Left colon (tissue), 2 donors: ENCODE measurements at places on chromosomes 1 and 21.

- DNase-seq = no peak
These were observed 119.8 kb downstream of the PLPPR5 start for GRCh38 chr1:98884864-98885263.

- no peak for DNase-seq
These were observed 19.4 kb upstream of the KIF21B start for GRCh38 chr1:201042779-201043461.

GRCh38 chr1:1004780-1005697 lies 5.1 kb upstream of the HES4 start:
- peak; percentile 55 for DNase-seq

DNA sequence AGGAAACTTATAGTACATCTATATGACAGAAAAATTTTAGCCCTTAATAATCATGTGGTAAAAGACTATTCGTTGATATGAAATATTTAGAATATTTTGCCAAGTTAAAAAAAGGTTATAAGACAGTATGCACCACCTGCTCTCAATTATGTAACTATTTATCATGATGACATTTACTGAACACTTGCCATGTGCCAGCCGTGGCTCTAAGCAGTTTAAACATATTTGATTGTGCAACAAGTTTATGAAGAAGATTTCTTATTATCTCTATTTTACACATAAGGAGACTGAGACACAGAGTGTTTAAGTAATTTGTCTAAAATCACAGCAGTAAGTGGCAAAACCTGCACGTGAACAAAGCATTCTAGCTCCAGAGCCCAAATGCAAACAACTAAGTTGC lies 199.3 kb upstream of the JUN start:
- DNase-seq = no peak

- DNase-seq = no peak
These were observed 1144.6 kb upstream of the ADGRL2 start for GRCh38 chr1:80656014-80656636.

DNA sequence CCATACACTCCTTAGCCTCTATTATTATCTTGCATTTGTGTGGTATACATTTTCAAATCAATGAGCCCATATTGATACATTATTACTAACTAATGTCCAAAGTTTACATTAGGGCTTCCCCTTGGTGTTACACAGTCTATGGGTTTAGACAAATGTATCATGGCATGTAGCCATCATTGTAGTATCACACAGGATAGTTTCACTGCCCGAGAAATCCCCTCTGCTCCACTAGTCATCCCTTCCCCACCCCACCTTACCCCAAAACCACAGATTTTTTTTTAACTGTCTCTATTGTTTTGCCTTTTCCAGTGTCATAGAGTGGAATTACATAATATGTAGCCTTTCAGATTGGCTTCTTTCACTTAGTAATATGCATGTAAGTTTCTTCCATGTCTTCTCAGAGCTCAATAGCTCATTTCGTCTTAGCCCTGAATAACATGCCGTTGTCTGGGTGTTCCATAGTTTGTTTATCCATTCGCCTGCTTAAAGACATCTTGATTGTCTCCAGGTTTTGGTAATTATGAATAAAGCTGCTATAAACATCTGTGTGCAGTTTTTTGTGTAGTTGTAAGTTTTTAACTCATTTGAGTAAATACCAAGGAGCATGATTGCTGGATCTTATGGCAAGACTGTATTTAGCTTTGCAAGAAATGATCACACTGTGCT lies 86.4 kb upstream of the LYST start:
- no peak for DNase-seq

- no peak for DNase-seq
These were observed 10.5 kb downstream of the CITED4 start for GRCh38 chr1:40851643-40852042.

GRCh38 chr1:1881727-1882126 lies 9.2 kb downstream of the GNB1 start:
- peak; percentile 57 for DNase-seq

DNA sequence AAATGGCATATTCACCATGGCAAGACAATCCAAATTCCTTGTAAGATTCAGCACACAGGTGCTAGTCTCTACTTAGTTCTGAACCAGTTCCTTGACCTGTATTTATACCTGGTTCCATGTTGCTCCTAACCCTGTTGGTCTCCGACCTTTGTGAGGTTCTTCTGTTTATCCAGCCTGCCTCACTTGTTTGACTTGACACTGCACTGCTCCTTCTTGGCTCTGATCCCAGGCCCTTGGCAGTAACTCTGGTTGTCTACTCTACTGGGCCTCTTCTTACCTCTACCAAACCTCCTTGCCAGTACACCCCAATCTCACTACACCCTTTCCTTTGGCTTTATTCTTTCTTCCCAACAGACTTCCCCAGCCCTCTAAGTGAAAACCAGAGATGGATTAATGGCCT lies 419.4 kb upstream of the USP24 start:
- no peak for DNase-seq

DNA sequence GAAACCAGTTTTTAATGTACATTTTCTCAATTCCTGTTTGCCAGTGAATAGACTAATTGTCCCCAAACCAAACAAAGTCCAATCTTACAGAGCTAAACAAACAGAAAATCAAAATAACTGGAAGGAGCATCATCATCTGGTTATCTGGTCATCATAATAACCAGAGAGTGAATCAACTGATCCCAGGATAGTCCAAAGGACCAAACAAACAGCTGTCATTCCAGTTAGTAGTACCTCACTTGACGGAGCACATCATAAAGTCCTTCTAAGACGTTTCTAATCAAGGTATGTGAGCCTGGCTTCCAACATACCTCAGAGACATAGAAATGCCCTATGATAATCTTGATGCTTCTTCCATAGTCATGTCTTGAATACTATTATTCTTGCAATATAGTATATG lies 240.5 kb downstream of the LTN1 start:
- no peak for DNase-seq

- DNase-seq = no peak
These were observed 26.1 kb upstream of the MAN1A2 start for GRCh38 chr1:117341123-117341522.

DNA sequence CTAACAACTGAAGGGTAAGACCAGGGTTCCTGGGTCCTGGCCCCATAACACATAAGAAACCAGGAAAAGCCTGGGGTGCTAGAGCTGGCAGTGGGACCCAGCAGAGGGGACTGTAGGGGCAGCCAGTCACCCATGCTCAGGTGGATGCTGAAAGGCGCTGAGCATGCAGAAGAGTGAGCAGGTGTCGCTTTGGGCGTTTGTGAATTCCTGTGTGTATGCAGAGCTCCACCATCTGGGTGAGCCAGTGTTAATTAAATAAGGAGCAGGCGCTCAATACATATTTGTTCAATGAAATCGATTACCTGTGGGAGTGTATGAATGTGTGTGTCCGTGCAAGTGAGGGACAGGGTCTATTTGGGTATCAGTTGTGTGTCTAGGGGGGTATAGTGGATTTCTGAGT lies 499 bp downstream of the C1QA start:
- DNase-seq = no peak

DNA sequence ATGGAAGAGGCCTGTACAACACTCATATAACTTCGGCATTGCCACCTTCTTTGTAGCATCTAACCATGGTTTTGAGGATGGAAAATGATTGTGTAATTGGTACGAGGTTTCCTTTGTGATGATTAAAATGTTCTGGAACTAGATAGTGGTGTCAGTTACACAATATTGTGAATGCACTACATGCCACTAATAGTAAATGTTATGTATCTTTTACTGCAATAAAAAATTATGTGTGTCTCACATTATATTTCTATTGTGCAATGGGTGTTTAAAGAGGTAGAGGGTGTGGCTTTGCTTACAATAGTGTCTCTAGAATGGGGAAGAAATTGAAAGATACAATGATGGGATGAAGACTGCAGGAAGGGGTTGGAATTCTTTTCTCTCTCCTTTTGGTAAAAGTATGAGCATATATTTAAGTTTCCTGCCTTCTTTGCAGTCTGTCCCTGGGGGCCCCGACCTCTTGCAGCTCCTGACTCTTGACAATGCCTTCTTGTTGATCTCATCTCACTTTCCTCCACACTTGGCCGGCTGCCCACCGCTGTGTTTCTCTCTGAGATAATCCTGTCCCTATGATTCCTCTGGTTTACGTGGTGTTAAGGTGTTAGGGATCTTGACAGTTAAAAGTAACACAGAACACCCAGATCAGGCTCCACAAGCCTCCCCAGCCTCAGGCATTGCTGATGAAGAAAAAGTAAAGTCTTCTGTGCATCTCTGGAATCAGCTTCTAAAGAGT lies 39.3 kb downstream of the MTARC1 start:
- DNase-seq = no peak

DNA sequence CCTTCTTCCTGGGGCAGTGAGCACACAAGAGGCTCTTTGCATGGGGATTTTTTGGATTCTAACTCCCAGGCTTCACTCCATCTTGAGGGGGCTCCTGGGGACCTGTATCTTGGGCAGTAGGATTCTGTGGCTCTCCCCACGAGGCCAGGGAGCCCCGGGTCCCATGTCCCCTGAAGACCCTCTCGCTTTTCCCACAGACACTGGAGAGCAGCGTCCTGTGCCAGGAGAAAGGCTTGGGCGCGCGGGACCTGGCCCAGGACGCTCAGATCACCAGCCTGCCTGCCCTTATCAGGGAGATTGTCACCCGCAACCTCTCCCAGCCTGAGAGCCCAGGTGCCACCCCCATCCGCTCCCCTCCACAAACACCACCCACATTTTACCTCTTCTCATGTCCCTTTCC lies 735 bp downstream of the CROCC start:
- no peak for DNase-seq

GRCh38 chr1:200082329-200082728 lies 54.8 kb downstream of the NR5A2 start:
- DNase-seq = no peak

DNA sequence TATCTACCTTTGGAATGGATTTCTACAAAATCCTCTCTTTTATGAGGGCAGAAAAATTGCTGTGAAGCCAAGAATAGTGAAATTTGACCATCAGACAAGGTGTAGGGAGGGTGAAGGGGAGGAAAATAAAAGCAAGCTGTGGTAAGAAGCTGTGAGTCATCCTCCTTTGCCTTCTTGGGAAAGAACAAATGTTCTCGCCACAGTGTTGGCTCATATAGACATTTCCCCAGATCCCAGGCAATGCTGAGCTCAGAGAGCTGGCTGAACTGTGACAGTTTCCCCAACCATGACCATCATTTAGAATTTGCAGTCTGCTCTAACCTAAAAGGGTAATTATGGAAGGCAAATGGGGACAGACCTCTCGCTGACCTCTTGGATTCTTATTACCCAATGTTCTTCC lies 235.4 kb downstream of the PBX1 start:
- no peak for DNase-seq
